CD4-positive, alpha-beta T cell treated with Interleukin-12 subunit alpha and Interleukin-12 subunit beta, for 1 hour (primary cell): ENCODE measurements at places on chromosomes 11 and 22.
A peak's percentile ranks its signal among the peaks of the same experiment; 100 is the strongest.

DNA sequence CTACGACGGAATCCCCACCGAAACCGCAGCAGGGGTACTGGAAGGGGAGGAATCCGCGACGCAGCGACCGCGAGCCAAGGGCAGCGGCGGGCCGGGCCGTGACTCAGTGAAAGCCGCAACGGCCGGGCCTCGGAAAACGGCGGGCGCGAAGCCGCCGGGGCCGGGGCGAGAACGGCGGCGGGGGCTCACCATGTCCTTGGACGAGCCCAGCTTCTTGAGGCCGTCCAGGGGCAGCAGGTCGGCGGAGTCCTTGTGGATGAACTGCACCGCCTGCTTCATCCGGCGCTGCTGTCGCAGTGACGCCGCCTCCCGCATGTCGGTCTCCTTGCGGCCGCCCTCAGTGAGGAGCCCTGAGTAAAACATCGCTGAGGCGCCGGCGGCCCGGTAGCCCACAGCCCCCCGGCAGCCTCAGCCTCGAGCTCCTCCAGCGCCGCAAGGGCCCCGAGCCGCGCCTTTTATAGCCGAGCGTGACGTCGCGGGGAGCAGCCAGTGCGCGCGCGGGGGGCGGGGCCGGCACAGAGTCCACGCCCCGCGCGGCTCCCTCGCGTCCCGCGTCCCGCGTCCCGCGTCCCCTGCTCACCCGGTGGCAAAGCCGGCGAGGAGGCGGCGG lies at the start of gene NRIP3:
Gene NRIP3 (minus strand): TSS at position 429 of the 610 bp plus-strand sequence. CDS start 66 bp downstream, at position 363.
- peak; percentile 85 for DNase-seq

DNA sequence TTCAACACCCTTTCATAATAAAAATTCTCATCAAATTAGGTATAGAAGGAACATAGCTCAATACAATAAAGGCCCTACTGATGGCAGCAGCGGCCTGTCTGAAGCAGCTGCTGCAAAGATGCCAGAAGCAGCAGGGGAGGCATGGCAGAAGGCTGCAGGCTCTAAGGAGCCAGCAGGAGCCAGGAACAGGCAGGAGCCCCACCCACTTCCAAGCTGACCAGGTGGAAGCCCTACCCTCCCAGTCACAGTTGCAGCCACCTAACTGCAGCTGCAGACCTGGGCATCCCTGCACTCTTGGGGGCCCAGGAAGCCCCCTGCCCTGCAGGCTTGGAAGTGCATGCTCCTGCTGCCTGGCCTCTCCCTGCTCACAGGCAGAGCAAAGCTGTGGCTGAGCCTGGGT lies 18.2 kb upstream of the OR6A2 start:
- no peak for DNase-seq

DNA sequence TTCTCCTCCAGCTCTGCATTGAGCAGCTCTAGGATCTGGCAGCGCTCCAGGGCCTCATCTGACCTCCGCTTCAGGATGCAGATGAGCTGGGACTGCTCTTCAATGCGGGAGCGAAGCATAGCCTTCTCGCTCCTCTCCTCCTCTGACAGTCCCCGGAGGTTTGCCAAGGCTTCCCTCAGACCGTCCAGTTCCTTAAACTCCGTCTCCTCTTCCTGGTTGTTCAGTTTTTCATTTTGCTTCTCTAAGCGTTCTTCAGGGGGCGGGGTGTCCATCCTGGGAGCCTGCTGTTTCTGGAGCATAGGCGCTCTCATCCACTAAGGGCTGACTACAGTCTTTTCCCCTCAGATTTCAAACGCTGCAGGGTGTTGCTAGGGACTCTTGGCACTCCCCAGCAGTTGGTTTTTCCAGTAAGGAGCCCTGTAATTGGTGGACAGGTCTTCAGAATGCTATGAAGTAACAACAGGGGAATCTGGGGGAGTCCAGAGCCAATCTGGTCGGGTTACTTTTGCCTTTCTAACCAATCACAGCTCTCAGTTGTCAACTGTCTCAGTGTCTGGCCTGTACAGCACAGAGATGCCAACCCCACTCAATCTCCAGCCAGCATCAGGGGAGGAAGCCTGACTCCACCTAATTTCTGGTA lies at the start of gene CCDC89:
Gene CCDC89 (minus strand): TSS at position 376 of the 640 bp plus-strand sequence. CDS start 65 bp downstream, at position 311.
- no peak for DNase-seq

GRCh38 chr22:48070083-48070482 lies 1307.6 kb downstream of the TBC1D22A start:
- DNase-seq: no peak

- peak; percentile 63 for DNase-seq
Measured at GRCh38 chr11:62664405-62665074, 470 bp downstream of the C11orf98 start.

DNA sequence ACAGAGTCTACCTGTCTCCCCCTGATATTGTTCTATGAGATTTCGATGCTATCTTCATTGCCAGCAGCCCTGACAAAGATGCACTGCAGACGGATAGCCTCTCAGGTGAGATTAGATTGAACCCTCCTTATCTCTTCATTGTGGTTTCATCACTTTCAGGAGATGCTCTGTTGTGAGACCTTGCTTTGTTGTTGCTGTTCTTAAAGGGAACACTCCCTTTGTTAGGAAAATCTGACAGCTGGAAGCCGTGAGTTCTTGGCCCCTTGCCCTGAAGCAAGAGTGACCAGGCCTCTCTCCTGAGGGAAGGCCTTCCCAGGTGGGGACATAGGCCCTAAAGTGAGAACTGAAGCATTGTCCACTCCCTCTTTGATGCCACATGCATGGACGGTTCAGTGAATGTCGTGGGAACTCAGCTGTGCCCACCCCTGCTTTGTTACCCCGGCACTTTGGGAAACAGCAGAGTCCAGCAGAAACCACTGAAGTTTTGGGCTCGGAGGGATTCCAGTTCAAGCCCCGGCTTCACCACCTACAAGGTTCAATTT lies 976.1 kb downstream of the TBC1D22A start:
- no peak for DNase-seq

DNA sequence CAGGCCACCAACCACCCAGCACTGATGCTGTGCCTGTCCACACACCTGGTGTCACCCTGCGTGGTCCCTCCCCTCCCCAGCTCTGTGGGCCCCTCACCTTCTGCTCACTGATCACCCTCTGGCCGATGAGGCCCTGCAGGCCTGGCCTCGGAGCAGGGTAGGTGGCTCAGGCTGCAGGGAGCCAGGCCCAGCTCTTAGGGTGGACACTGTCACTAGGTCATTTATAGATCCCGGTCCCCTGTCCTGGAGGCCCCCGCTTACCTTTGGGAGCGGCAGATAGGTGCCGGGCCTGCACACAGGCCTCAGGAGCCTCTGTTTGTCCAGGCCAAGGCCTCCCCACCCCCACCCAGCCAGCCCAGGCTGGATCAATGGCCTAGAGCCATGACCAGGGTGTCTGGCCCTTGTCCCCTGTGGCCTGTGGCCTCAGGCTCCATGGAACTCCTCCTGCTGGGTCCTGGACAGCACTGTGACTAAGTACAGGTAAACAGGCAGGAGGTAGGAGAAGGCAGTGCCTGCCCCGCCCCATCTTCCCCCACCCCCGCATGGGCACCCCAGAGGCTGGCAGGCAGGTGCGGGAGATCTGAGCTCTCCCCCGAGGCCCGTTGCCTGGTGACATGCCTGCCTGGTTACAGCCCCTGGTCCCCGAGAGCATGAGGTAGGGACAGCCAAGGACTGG lies at the start of gene TMPRSS6:
Gene TMPRSS6 (minus strand): TSS at position 472 of the 676 bp plus-strand sequence. CDS start 6,296 bp downstream, outside the sequence.
- DNase-seq: no peak

GRCh38 chr11:9568854-9569587 lies 4.4 kb upstream of the WEE1 start:
- peak; percentile 50 for DNase-seq
